NCI-H774 (cell line): ENCODE measurements at places on chromosomes 11 and 22.

- no peak for DNase-seq
These were observed 7.9 kb upstream of the TPP1 start for GRCh38 chr11:6626971-6627761.

- DNase-seq, result no peak
These were observed 11.0 kb upstream of the UCP3 start for GRCh38 chr11:74019860-74020259.

DNA sequence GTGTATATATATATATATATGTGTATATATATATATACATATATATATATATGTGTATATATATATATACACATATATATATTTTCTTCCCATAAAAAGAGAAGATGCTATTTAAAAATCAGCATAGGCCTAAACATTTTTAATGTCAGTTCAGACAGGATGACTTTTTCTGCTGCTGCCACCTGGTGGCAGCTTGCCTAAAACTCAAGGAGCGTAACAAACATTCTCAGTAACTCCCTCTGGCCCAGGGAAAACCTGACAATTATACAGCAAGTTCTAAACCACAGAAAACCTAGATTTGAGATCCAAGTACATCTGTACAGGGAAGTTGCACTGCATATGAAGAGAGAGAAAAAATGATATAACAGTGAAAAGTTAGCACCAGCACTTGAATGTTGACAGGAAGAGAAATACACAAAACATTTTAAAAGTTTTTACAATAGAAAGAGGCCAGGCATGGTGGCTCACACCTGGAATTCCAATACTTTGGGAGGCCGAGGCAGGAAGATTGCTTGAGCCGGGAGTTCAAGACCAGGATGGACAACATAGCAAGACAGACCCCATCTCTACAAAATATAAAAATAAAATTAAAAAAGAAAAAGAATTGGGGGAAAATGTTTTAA, 16.6 kb downstream of the OR8A1 start:
- peak; percentile 45 for DNase-seq

DNA sequence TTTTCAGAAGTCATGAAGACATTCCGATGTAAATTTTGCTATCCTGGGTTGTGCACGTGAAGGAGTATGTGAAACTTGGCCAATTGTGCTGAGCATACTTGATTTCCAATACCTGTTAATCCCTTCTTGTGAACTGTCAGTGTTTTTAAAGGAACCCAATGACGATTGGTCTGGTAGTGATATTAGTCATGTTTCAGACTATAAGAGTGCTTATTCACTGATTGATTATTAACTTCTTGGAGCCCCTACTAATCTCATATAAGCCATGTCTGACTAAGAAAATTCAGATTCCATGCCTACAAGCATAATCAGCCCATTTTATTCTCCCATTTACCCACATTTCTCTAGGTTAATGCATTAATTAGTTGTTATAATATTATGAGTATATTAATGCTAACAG, 330.8 kb upstream of the MTNR1B start:
- DNase-seq, result no peak

GRCh38 chr11:99368583-99368982, 347.8 kb downstream of the CNTN5 start:
- peak; percentile 48 for DNase-seq

GRCh38 chr11:113263458-113264259, 50.7 kb upstream of the TTC12 start:
- DNase-seq, result no peak

DNA sequence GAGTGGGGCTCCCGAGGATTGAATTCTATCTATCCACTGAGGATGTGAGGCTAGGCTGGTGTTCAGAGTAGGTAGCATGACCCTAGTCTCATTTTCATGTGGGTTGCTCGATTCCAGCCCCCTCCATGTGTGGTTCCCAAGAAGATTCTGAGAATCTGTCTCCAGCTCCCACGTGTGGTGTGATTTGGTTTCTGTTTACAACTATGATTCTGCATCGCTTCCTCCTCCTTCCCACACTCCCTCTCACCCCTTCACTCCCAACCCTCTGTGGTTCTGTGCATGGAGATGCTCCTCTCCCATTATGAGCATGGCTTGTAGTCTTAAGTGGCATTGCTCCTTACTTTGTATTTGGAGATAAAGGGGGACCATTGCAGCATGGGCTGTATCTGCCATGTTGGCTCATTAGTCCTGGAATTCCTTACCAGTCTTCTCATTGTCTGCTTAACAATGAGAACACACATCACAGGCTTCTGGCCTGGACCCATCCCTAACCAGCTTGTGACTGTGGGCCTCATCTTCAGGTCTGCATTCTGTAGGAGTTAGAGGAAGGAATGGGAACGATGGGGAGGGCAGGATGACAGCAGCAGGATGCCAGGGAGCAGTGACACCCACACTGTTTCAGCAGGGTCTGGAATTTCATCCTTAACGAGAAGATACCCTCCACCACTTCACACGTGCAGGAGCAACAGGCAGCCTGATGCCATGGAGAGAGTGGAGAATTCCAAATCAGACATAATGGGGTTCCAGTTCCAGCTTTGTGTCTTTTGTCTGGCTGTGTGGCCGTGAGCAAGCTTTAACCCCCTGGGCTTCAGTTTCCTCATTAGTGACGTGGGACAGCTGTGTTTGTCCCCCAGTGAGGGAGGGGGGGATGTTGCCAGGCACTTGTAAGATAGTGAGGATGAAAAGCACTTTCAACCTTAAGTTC, 86.0 kb downstream of the CCDC81 start:
- no peak for DNase-seq

DNA sequence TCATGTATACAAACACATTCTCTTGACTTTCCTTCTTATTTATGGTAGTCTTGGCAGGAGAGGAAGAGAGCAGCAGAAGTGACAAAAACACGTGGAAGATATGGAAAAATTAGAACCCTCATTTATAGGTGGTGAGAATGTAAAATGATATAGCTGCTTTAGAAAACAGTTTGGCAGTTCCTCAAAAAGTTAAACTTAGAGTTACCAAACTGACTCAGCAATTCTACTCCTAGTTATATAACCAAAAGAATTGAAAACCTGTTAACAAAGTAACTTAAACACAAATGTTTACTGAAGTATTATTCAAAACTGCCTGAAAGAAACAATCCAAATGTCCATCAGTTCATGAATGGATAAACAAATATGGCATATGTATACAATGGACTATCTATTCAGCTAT, 16.8 kb downstream of the NUCB2 start:
- DNase-seq, result no peak

DNA sequence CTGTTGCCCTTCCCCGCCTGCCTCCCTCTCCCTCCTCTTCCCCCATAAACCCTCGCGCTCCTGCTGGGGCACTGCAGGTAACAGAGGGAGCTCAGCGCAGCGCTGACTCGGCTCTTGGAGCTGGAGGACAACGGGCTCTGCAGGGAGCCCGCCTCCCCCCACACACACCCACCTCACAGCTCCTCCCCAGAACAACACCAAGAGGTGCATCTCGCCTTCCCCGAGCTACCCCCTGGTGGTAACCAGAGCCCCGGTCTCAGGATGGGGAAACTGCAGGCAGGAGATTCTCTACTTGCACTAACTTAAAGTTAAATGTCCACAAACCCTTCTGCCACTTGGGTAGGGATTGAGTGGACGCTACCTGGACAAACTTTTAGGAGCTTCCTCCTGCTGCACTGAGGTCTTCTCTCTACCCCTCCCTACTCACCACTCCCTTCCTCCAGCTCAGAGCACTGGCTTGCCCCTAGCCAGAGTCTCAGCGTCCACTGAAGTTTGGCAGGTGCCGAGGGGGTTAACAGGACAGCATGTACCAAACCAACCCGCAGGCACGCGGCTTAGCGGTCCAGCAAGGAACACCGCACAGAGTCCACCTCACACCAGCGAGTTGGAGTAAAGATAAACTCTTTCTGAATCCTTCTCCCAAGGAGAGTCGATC, 4.0 kb upstream of the SCN4B start:
- DNase-seq, result no peak

GRCh38 chr11:73949246-73949645, 1.6 kb upstream of the DNAJB13 start:
- DNase-seq, result no peak

DNA sequence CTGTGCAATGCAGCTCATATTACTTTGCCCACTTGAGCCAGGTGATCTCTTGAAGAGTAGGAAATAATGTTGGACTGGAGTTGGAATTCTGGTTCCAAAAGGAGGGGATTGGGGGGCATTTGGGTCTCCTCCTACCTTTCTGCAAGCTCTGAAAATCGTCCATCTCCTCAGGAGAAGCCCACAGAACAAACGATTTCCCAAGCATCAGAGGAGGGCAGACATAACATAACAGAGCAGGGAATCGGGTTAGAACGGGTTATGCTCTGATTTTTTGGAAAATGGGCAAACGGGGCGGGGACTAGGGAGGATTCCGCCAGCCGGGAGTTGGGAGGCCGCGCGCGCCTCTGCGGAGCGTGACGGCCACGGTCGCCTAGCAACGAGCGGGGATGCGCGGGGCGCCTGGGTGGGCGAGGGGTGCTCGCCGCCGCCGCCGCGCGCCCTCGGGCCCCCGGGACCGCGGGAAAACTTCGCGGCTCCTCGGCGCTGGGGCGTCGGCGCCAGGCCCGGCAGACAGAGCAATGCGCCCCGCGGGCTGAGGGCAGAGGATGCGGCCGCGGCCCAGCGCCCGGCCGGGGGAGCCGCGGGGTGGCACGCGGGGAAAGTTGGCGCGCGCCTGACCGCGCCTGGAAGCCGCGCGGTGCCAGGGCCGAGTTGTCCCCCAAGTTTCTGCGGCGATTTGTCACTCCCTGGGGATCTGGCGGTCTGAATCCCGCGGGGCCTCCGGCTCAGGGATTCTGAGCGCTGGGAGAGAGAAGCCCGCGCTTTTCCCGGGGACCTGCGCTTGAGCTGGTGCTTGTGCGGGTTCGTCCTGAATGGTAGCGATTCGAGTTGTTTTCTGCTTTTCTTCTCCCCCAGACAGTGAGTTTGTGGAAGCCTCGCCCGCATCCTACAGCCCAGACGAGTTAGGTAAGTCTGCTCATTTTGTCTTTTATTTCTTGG, 27.8 kb upstream of the AMOTL1 start:
- peak; percentile 21 for DNase-seq

GRCh38 chr11:19963697-19964387, 196.4 kb downstream of the DBX1 start:
- DNase-seq, result no peak

DNA sequence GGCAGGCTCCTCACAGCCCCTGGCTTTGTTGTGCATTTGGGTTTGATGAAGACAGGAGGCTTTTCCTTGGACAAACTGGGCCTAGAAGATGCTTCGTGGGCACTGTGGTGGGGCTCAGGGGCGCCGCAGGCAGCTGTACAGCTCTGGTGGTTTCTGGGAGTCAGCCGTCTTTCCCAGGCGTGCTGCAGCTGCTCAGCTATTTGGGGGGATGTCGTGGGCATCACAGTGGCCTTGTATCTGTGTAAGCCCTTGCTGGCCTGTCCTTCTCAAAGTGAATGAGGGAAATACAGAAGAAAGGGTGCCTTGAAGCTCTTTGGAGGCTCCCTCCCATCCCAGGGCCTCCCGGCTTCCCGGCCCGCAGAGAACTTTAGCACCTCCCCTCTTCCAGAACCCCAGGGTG, 89.5 kb downstream of the TBC1D22A start:
- no peak for DNase-seq

GRCh38 chr11:47243454-47243853, 5.2 kb downstream of the ACP2 start:
- no peak for DNase-seq

DNA sequence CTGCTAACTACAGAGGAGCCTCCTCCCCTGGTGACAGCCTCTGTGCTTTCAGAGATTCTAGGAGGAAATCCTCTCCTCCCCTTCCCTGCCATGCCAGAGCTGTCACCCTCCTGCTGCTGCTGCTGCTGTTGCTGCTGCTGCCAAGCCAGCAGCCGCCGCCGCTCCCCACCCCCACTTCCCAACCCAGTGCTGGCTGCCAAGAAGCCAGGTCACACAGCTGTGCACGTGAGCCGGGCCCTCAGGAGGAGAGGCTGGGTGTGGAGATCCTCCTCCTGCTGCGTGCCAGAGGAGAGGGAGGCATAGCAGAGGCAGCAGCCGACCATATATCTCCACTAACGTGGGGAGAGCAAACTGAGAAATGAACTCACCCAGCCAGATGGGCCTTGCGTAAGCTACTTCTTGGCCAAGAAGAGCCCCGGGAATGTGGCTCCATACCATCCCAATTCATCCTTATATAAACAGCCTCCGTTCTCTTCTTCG, 12.4 kb downstream of the CRY2 start:
- no peak for DNase-seq

DNA sequence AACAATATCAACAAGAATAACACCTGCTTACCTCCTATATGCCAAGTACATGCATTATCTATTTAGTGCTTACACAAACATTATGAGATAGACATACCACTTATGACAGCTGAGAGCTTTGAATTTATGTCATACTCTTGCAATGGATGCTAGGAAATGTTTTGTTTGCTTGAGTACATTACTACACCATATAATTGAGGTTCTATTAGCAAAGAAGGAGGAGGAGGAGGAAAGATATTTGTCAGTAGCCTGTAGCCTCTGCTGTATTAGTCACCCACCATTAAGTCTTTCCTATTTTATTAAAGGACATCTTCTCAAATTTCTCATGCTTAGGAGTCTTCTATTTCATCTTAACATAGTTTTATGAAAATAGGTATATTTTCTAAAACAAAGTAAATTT, 6.4 kb downstream of the ANO5 start:
- DNase-seq, result no peak

DNA sequence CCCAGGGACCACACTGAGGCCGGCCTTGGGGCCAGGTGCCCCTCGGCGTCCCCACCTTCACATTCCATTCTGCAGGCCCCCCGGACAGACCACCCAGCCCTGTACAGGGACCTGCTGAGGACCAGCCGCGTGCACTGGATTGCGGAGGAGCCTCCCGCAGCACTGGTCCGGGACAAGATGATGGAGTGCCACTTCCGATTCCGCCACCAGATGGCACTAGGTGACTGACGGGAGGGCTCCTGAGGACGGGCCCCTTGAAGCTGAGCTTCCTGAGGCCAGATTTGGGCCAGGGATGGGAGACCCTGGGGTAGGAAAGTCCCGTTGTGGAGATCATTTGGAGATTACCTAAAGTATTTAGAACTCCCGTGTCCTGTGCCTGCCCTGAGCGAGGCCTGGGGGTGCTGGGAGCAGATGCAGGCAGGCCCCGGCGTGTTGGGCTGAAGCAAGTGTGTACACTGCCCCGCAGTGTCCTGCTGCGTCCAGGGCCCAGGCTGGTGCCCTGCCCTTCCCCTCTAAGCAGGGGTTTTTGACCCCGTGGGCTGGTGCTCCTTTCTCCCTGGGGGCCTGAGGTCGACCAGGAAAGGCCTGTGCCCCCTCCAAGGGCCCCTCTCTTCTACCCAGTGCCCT, 20.0 kb downstream of the TRMU start:
- no peak for DNase-seq

DNA sequence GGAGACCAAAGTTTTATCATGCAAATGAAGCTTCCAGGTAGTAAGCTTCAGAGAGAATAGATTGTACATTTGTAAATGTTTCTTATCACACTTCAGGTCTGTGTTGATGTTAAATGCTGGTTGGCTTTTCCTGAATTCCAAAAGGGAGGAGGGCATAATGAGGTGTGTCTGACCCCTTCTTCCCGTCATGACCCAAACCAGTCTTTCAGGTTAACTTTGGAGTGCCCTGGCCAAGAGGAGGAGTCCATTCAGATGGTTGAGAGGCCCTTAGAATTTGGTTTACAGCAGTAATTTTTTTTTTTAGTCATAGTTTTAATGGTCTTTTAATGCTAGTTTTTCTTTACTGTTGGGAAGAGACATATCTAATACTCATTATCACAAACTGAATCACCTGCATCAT, 2.5 kb downstream of the OR6X1 start:
- DNase-seq, result no peak
